Activated T-cell treated with anti-CD3 and anti-CD28 coated beads for 1 hour (primary cell): ENCODE measurements at places on chromosomes 3 and 15.
A peak's percentile ranks its signal among the peaks of the same experiment; 100 is the strongest.

- no peak for DNase-seq
These were observed 1.0 kb upstream of the TBC1D21 start for GRCh38 chr15:73872346-73872745.

GRCh38 chr3:170572665-170573253, 13.1 kb downstream of the SLC7A14 start:
- DNase-seq: no peak

DNA sequence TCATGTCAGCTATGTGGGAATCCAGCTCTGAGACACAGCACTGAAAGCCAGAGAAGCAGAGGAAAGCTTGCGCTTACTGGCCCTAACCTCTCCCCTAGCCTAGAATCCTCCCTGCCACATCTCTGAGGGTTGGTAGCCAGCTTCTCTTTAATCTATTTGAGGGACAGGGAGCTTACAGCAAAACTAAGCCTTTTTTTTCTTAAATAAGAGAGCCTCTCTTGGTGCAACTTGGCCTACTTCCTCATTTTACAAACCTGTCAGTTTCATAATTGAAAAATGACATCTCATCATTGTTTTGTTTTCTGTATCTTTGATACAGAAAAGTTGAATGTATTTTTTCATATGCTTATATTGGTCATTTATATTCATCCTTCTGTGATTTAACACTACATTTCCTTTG, 193.9 kb downstream of the ZNF621 start:
- no peak for DNase-seq

GRCh38 chr3:196650740-196651311, 11.3 kb downstream of the NRROS start:
- no peak for DNase-seq

GRCh38 chr3:111616417-111617105, 21.4 kb upstream of the ZBED2 start:
- peak; percentile 21 for DNase-seq

DNA sequence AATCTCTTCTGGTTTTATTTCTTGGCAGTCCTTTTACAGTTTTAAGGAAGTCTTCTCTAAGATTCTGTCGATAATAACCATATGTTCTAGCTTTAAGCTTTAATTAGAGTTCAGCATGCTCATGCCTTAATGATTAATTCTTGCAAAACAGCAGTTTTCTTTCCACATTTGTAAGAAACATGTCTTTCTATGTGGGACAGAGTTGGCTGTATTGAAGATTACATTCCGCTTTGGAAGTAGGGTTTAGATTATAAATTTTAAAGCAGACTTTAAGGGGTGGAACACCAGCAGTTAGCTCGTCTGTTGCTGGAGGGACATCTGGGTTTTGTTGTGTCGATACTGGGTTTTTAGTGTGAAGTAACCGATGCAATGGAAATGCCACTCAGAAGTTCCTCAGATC, 35.3 kb downstream of the SQOR start:
- no peak for DNase-seq

- DNase-seq: no peak
These were observed 389.4 kb upstream of the TPM1 start for GRCh38 chr15:62653122-62653521.

DNA sequence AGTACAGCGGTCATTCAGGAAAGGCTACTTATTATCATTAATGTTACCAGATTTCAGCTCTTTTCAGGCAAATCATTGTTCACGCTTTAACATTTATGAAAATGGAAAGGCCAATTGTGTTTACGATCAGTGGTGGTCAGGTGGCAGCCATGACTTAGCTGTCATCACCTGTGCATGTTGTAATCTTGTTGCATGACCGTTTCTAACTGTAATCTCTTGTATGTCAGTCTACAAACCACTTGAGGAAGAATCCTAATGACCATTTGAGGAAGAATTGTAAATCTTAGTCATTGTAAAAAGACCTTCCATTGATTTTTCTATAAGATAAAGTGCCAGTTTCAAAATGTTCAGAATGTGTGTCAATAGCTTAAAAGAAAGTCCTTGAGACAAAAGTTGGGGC, 100.4 kb downstream of the SERPINI1 start:
- DNase-seq: no peak
